ENCODE measurements at places on chromosomes 6 and 20. TPM values are rescaled to one million over a fixed set of nuclear protein-coding genes. Genes with fewer than 3 reads are reported as not detected.

GRCh38 chr6:33205191-33206026, 954 bp downstream of the HSD17B8 start:
- DNase-seq = peak; percentile 20

DNA sequence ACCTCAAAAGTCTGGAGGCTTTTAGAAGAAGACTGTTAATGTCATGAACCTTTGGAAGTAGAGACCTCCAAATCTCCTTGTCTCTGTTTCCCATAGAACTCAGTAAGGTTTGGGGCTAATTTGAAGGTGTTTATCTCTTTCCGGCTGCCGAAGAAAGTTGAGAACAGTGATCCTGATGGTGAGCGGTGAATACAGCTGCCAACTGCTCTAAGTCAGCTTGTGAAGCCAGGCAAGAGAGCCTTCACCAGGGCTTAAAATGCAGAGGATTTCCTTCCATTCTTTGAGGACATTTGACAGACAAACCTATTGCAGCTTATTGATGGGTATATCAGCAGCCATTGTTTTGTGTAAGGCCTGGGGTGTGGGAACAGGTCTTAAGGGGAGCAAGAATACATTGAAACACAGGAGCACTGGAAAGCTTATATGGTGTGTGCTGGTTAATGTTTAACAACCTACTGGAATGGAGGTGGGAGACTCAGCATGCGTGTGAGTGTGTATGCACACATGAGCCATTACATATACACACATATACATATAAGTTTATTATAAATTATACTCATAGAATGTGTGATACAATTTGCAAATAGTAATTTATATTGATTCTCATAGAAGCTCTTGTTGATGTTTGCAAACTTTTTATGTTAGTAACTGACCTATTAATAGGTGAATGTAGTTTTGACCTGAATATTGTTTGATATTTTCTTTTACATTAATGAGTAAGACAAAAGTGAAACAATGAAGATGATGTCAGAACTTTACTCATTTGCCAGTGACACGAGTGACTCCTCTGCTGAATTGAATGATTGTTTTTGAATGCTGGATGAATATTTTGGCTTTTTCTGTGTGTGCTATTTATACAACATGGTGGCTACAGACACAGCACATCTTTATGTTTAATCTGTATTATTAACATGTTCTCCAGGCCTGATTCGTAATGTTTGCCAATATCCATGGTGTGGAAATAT, 18.1 kb downstream of the PLEKHG1 start:
- no peak for DNase-seq

- DNase-seq = no peak
Measured at GRCh38 chr6:131381052-131381708, 191.8 kb upstream of the ARG1 start.

DNA sequence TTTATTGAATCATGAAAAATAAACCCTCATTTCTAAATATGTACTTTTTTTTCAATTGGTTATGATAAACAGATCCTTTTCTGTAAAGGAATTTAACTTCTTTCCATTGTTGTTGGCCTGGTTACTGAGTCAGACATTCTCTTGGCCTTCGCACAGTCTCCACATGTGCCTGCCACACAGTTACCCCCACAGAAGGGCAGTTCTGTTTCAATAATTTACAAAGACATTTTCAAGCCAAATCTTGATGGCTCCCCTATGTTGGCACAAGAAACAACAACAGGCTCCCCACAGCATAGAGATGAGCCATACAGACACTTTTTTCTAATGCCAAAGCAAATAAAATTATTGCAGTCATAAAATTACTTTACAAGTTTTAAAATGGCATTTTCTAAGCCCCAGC, 55.6 kb upstream of the BEND6 start:
- peak; percentile 57 for DNase-seq

DNA sequence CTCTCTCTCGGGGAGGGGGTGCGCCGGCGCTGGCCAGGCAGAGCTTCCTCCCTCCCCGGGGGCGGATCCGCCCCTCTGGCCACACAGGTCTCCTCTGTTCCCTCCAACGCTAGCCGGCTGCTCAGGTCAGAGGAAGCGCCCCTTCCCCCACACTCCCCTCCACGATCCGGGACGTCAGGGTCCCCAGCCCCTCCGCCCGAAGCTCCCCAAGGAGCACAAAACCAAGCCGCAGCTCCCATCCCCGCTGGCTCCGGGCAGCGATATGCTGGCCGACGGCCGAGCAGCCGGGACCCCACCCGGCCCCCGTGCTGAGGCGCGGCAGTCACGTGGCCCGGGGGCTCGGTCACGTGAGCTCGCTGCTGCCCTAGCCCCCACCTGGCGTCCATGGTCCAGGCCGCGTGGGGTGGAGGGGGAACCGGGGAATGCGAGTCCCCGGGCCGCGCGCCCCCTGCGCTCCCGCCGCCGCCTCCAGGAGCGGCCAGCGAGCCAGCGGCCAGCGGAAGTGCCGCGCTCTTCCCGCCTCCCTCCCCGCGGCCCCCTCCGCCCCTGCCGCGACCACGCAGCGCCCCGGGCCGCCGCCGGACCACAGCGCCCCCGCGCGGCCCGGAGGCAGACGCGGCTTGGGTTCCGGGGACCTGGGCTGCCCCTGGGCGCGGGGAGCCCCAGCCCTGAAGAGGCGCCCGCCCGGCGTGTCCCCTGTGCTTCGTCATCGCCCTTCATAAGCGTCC, at the start of gene SLC35B2:
TSS of gene SLC35B2 (minus strand) at position 504 of the 728 bp plus-strand sequence. CDS start at position 386, 118 bp downstream.
- peak; percentile 72 for DNase-seq

- DNase-seq = no peak
Measured at GRCh38 chr6:35179901-35180535, 33.7 kb upstream of the SCUBE3 start.

GRCh38 chr6:169895000-169895759, 143.8 kb downstream of the ERMARD start:
- DNase-seq = no peak

DNA sequence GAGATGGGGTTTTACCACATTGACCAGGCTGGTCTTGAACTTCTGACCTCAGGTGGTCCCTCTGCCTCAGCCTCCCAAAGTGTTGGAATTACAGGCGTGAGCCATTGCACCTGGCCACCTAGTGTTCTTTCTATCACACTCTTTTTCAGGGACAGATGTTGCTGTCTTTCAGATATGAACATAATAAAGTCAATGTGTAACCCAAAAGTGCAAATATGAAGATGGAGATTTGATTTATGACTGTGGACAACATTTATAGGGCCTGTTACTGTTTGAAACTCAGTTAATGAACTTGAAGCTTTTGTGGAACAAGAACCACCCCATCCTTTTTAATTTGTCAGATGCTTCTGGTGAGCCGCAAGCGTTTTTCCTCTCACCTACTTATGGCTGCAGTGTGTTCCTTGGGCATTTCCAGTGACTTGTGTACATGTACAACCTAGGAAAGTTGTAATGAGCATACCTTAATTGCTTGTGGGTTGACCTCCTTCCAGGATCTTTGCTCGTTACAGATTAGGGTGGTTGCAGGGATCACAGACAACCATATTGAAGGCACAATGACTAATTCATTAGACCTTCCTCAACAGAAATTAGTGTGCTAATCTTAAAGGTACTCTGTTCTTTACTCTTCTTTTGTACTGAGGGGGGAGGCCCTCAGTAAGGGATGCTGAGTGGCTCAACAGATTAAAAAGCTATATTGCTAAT, 6.8 kb downstream of the TBPL1 start:
- DNase-seq = no peak

DNA sequence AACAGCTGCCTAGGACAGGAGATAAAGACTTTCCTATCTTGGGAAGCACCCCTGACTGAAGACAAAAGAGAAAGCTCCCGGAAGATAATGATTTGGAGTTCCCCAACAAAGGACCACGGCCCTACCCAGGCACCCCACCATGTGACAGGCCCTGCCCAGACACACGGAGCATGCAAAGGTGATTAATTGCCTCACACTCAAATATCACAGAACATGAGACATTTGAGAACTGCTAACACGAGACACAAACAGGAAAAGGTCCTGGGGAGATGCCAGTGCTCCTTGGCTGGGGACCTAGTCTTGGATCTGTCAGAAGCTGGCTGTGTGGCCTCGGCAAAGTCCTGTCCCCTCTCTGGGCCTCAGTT, 82.5 kb upstream of the PTPN1 start:
- no peak for DNase-seq

- no peak for DNase-seq
Measured at GRCh38 chr20:63968928-63969760, 586 bp downstream of the ZNF512B start.

- DNase-seq = no peak
Measured at GRCh38 chr6:153758516-153758915, 280.5 kb upstream of the OPRM1 start.

DNA sequence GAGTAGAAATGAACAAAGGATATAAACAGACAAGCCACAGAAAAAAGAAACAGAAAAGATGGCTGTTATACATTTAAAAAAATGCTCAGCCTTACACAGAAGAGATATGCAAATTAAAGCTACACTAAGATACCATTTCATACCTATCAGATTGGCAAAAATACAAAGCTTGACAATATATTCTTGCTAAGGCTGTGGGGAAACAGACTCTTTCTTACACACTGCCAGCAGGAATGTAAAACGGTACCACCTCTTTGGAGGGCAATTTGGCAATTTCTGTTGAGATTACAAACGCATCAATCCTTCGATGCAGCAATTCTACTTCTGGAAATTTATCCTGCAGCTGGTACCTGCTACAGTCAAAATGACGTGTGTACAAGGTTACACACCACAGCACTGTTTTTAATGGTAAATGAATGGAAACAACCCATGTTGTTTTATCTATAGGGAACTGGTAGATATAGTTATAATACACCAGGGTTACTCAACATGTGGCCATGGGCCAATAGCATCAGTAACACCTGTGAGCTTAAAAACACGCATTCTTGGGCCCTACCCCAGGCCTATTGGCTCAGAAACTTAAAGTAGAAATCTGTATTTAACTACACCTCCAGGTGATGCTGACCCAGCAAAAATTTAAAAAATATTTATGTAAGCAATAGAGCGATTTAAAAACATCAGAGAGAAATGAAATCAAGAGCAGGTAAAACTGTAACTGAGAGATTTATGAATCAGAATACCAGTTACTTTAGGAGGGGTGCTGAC, 53.3 kb downstream of the TRAM2 start:
- no peak for DNase-seq

DNA sequence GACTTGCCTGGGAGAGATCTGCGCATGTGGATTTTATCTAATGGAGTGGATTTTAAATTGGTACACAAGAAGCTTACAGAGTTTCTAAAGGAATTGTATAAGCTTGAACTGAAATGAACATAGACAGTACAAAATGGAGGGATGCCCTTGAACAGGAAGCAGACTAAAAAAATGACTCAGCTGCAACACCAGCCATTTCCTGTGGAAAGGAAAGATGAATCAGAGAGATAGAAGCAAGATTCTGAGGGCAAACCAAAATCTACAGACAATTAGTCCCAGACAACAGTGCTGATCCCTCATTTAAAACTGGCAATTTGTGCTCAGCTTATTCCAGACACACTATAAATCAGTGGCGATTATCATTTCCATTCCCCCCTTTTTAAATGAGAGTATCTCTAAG, 114.6 kb upstream of the TCF21 start:
- peak; percentile 27 for DNase-seq

GRCh38 chr6:138507977-138508675, 8.8 kb upstream of the NHSL1 start:
- DNase-seq = no peak

GRCh38 chr6:89745096-89745495, 74.5 kb downstream of the MDN1 start:
- DNase-seq = no peak

DNA sequence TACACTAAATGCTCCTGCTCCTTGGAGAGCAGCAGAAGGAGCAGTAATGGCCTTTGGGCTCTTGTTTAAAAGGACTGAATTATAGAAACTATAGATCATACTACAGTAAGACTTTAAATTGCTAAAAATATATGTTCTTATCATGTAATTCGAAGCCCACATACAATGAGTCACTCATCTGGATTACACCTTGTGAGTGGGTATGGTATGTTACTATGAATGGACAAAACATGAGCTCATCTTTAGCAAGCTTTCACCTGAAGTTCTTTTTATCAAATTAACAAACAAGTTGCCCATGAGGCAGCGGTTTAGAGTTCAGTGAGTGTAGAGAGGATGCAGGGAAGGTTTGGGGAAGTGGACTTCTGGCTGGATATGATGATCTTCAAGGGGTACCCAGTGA, 114.4 kb upstream of the CCN2 start:
- DNase-seq = no peak

- DNase-seq = no peak
Measured at GRCh38 chr20:56979125-56979524, 287.3 kb downstream of the BMP7 start.

DNA sequence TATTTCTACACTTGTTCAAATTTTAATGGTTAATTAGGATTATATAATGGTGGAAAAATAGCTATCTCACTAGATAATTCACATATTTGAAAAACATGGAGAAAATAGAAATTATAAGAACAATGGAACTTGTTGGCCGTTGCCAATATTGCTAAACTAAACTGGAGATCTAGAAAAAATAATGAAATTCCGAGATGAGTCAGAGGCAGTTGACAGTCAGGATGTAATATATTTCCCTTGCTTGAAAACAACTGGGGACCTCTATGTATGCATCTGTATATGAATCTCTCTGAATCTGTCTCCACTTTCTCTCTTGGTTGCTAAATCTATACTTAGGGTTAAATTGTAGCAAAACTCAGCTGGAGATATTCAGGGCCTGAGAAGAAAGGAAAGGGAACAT, 1108.2 kb upstream of the GJE1 start:
- DNase-seq = no peak

GRCh38 chr20:16863303-16863702, 115.1 kb downstream of the OTOR start:
- DNase-seq = no peak

DNA sequence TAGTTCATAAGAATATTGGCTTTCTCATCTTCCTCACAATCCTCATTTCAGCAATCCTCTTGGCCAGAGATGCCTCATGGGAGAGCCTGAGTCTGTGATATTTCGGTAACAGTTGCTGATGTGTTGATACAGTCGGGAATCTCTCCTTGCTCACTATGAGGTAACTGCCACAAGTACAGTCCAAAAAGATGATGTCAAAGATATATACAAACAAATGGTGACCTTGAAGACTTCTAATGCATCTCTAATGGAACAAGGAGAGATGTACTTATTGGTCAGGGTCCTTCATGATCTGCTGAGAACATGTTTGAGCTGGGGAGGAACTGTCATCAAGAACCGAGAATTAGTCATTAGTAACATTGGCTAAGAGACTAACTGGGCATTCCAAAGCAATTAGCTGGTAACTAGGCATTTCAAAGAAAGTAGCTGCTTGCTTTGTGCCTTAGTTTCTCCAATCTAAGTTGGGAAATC, 56.1 kb downstream of the FILIP1 start:
- DNase-seq = peak; percentile 13

- DNase-seq = no peak
Measured at GRCh38 chr6:163395122-163395830, 19.2 kb upstream of the QKI start.

Gene MRPL2
- total RNA-seq = 17.6 TPM

Gene AURKA
- 11.6 TPM for total RNA-seq

Gene ARMH2
- not detected for total RNA-seq

Gene TGM3
- not detected for total RNA-seq

Gene BTN2A1
- total RNA-seq = 19.4 TPM

Gene FLOT1
- total RNA-seq = 168 TPM

Gene SPATS1
- total RNA-seq = not detected

Gene MOG
- not detected for total RNA-seq

Measured in myocyte (in vitro differentiated cells).